GM23338 (cell line): ENCODE measurements at places on chromosomes 16 and 17.
A peak's percentile ranks its signal among the peaks of the same experiment; 100 is the strongest.

GRCh38 chr17:78892520-78892919, 10.5 kb downstream of the CEP295NL start:
- no peak for DNase-seq

DNA sequence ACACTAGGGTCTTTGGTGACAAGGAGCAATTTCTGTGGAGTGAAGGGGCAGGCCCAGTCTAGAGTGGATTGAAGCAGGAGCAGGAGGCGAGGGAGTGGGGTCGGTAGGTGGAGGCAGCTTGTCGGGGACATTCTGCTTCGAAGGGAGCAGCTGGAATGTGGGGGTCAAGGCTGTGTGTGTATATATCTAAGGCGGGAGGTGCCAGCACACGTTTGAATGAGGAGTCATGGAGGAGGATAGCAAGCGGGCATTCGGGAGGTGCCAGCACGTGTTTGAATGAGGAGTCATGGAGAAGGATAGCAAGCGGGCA, 17.7 kb downstream of the NT5M start:
- no peak for DNase-seq

DNA sequence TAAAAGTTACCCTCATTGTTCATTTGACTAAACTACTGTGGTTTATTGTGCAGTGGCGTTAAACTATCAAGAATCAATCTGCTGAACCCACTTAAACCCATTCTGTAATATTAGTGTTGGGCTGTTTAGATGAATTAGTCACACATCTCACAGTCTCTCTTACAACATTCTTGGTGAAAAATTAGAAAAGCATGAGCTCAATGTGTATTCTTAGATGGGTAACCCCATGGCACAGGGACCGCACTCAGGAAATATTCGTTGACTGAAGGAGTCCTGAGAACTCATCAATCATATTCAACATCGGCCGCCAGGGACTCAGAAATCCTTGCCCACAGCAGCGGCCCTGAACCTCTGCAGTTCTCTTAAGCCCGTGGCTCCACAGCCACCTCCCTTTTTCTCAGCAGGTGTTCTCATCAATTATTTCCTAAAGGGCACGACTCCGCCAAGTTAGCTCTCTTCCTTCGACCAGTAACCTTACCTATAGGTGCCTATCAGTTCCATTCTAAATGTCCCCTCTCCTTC, 155.6 kb downstream of the STX8 start:
- no peak for DNase-seq

DNA sequence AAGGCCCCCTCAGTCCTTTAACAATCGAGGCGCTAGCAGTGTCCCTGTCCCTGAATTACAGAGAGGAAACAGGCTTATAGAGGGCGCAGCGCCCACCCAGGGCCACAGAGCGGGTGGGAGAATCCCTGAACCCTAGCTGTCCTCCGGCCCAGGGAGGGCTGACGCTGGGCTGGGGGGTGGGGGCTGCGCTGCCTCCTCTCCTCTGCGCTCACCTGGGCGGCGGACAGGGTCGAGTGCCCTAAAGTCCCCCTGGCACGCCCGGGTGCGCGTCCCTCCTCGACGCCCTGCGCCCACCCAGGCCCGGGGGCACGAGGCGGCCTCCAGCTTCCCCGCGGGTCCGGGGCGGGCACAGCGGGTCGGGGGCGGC, 200.4 kb upstream of the N4BP1 start:
- DNase-seq, result peak; percentile 21

- DNase-seq, result no peak
These were observed 63.7 kb downstream of the C16orf95 start for GRCh38 chr16:87253536-87253935.

DNA sequence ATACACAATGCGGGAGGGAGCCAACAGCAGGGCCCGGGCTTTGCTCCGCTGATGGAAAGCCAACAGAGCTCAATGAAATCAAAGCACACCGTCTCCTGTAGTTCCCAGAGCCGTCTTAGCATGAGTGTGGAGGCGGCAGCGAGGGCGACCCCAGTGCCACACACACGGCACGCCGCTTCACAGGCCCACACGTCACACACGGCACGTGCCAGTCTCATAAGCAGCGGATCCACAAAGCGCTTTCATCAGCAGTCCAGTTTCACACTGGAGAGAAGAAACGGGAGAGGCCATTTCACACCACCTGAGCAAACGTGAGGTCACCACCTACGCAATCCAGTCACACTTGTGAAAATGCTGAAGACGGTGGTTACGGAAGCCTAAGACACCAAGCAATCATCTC, 34.8 kb downstream of the CYB5D2 start:
- DNase-seq, result no peak

DNA sequence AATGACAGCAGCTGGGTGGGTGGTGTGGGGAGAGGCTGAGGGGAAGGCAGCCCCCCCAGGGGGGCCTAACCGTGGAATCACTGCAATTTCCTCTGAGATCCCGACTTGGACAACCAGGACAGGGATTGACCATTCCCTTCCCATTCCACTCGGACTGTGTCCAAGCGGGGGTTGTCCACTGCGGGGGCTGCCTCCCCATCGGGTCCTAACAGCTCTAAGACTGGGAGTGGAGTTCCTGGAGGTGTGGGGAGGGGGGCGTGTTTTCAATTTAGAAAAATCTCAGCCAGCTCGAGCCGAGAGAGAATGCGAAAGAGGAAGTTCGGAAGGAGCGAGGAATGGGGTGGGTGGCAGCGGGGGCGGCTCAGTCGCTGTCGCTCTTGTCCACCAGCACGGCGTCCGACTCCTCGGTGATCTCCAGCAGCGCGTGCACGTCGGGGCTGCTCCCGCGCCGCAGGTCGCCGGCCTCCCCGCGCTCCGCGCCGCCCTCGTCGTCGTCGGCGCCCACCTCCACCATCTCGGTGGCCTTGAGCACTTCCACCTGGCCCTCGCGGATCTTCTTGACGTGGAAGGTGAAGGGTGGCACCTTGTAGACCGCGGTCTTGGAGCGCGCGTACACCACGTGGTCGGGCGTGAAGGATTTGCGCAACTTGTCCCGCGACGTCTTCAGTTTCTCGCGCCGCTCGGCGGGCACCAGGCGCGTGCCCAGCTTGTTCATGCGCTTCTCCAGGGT, 16.2 kb upstream of the STAT3 start:
- no peak for DNase-seq

DNA sequence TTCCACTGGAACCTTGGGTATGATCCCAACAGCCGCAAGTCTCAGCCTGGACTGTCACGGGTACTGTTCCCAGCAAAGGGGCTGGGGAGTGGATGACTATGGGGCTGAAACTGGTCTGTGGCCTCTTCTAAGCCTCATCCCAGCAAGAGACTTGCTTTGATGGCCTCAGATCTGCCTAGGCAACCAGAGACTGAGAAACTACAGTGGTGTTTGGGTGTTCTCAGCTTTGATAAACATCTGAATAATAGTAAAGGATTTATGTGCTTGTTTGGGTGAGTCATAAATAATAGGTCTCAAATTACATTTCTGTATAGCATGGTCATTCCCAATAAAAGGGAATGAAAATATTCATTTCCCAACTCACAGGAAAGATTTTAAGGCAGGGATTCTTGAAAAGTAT, 30.2 kb upstream of the ULK2 start:
- DNase-seq, result no peak

DNA sequence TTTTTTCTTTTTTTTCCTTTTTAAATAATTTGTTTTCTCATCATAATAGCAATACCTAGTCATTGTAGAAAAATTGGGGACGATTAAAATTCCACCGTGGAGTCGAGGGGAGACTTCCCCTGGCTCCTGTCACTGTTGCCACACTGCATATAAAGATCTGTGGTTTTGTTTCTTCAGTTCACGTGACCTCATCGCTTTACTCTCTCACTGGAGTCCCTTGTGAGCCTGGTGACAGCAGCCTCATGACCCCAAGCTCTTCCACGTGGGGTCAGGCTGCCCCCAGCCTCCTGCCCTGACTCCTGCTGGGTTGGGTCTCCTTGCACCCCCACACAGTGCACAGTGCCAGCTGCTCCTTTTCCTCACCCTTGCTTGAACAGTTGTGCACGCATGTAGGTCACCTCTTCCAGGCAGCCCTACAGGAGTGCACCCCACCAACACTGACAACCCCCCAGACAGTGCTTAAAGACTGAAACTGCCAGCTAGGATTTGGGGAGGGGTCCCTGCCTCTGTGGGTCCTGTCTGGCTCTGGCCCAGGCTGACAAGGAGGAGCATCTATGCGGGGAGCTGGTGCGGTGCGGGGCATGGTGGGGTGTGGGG, 7.3 kb upstream of the METRNL start:
- DNase-seq, result no peak

GRCh38 chr17:72470121-72470705, 349.4 kb downstream of the SOX9 start:
- no peak for DNase-seq

DNA sequence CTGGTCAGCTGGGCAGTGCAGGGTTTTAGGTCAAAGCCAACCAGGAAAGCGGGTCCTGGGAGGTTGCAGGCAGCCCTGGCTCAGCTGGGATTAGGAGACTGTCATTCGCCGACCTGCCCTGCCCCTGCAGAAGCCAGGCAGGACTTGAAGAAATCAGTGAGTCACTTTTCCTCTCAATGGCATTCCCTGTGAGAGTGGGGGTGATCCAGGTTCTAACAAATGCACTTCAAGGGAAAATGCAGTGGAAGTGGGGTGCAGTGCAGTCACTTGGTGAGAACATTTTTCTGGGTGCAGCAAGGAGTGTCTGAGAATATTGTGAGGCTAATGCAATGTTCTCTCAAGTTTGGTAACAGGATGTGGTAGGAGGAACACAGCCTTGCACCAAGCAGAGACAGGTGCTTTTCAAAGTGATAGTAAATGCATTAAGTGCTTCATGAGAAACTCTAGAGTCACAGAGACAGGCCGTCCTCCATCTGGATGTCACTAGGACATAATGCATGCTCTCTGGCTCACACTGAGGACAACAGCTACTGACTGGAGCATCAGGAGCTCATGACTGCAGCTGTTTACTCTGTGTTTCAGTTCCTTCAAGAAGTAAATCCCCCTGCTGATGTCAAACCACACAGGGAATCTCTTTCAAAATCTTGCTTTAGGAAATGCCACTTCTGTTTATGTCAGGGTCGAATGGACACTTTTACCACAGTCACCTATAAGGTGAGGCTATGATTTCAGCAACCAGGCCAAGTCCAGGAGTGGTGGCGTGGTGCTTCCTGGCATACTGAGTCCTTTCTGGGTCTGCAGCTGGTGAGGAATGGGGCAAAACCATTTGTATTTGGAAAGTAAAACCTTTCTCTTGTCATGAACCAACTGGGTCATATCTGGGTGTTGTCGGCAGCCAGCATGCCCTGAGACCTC, 16.7 kb downstream of the CDK5R1 start:
- no peak for DNase-seq

- no peak for DNase-seq
These were observed 9.3 kb upstream of the ASIC2 start for GRCh38 chr17:33302394-33302793.

DNA sequence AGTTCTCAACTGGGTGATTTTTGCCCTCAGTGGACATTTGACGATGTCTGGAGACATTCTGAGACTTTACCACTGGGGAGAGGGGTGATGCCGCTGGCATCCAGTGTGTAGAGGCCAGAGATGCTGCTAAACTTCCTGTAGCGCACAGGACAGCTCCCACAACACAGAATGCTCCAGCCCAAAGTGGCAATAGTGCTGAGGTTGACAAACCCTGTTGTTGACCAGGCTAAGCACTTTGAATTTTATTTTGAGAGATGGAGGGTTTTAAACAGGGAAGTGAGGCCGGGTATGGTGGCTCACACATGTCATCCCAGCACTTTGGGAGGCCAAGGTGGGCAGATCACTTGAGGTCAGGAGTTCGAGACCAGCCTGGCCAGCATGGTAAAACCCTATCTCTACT, 44.0 kb downstream of the SYT17 start:
- DNase-seq, result no peak

- DNase-seq, result no peak
These were observed 488.6 kb downstream of the CDH8 start for GRCh38 chr16:61547626-61548025.

GRCh38 chr17:17675925-17676534, 5.2 kb upstream of the RAI1 start:
- peak; percentile 71 for DNase-seq

- DNase-seq, result no peak
These were observed 12.8 kb downstream of the FLYWCH2 start for GRCh38 chr16:2895813-2896212.

GRCh38 chr16:57732714-57733113, 2.9 kb upstream of the KATNB1 start:
- no peak for DNase-seq

GRCh38 chr16:89748921-89749320, 27.6 kb downstream of the ZNF276 start:
- DNase-seq, result no peak

DNA sequence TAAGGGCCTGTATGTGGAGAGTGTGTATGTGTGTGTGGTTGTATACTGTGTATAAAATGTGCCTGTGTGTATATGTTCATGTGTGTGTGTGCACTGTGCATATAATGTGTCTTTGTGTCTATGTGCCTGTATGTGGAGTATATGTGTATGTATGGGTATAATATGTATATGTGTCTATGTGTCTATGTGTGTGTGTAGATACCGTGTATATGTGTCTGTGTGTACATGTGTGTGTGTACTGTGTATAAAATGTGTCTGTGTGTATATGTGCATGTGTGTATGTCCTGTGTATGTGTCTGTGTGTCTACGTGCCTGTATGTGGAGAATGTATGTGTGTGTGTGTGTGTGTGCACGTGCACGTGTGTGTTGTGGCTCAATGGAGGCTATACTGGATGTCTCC, 200.4 kb upstream of the ZFHX3 start:
- DNase-seq, result no peak

DNA sequence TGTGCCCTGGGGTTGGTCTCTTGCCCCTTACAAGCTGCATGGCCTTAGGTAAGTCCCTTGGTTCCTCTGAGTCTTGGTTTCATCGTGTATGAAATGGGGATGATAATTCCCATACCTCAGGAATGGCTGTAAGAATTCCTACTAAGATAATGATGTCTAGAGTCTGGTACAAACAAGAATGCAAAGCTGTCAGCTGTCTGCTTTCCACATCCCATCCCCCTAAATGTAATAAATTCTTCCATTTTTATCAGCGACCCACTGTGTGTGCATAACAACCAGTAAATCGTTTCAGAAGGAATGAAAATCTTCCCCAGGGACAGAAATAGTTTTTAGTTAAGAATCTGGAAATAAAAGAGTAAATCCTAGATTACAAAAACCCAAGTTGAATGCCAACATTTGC, 95.4 kb downstream of the CPPED1 start:
- DNase-seq, result no peak

DNA sequence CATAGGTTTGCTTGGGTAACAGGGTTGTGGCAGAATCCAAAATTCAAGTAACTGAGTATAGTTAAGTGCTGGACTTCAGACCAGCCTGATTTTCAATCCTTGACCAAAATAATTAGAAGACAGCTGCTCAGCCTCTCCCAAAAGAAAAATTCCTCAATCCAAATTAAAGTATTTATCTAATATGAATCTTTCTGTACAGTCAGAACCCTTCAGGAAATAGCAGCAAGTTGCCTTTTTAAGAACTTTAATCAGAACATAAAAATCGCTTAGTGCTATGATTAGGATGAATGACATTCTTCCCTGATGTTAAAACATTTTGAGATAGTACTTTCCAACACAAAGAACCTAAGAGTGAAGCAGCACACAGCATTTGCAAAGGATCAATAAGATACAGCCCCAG, 50.2 kb downstream of the CFDP1 start:
- DNase-seq, result no peak
